ENCODE measurements at places on chromosomes 5 and 9.

DNA sequence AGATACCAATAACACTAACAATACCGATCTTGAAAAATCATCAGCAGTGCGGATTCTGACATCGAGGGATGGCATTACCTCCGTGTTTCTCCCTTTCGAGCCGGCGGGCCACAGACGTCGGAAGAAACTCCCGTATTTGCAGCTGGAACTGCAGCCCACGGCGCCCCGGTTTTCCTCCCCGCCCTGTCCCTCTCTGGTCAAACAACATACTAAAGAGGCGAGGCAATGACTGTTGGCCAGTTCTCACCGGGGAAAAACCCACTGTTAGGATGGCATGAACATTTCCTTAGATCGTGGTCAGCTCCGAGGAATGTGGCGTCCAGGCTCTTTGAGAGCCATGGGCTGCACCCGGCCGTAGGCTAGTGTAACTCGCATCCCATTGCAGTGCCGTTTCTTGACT lies 32.8 kb downstream of the OLFM1 start:
- H3K4me1 ChIP-seq = no peaks in the 10 kb centered on the region
- H3K36me3 ChIP-seq = no peaks in the 10 kb centered on the region

GRCh38 chr5:133366438-133366837 lies 245.9 kb downstream of the FSTL4 start:
- H3K27ac ChIP-seq = no peak overlapping the region
- no peak overlapping the region for H3K4me3 ChIP-seq
- peaks cover 42% of the 10 kb centered on the region for H3K27me3 ChIP-seq
- DNase-seq = no peak
- H3K36me3 ChIP-seq = no peaks in the 10 kb centered on the region

DNA sequence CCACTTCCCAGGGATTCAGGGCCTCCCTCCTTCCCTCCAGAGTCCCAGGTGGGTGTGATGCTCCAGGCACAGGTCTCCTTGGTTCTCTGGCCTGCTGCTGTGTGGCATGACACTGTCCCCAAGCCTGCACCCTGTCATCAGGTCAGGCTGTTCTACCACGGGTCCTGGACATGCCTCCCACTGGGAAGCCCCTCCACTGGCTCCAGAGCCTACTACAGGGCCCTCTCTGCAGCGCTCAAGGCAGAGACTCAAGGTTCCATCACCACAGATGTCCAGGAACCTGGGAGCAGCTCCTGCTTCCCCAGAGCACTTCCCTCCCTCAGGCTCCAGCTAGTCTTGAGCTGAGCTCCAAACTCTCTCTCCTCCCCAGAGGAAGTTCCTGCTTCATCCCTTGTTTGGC lies 237.3 kb downstream of the PBX3 start:
- DNase-seq = no peak
- H3K27ac ChIP-seq = no peak overlapping the region
- H3K4me1 ChIP-seq = no peaks in the 10 kb centered on the region
- peaks cover 7% of the 10 kb centered on the region for H3K36me3 ChIP-seq
- peaks cover 26% of the 10 kb centered on the region for H3K27me3 ChIP-seq

GRCh38 chr9:88197781-88198340 lies 59.6 kb upstream of the SPATA31C2 start:
- no peaks in the 10 kb centered on the region for H3K4me1 ChIP-seq
- H3K4me3 ChIP-seq = no peak overlapping the region
- peaks cover 56% of the 10 kb centered on the region for H3K27me3 ChIP-seq
- H3K36me3 ChIP-seq = no peaks in the 10 kb centered on the region
- DNase-seq = no peak

DNA sequence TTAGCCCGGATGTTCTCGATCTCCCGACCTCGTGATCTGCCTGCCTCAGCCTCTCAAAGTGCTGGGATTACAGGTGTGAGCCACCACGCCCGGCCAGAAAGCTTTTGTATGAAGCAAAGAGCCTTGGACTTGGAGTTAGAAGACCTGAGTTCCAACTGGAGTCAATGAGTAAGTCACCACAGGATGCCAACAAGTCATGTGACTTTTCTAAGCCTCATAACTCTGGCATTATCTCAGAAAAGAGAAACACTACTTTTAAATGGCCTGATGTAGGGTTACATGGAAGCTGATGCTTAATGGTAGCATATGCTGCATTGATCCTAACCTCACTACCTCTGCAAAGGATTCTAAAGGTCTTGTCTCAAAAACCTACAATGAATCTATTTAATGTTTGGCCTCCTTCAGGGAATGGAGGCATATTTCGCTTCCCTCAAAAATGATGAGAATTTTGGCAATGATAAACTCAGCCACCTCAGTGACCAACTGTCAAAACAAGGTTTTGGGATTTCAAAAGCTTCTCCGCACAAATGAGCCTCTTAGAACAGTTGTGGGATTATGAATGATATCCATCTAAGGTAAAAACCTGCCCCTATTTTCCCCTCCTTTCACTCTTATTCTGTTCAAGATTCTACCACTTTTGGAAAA lies 236.8 kb downstream of the ACTL7B start:
- H3K4me3 ChIP-seq = no peak overlapping the region
- H3K36me3 ChIP-seq = no peaks in the 10 kb centered on the region
- H3K4me1 ChIP-seq = no peaks in the 10 kb centered on the region
- H3K27me3 ChIP-seq = no peaks in the 10 kb centered on the region
- H3K27ac ChIP-seq = no peak overlapping the region

- peak overlapping the region; percentile 46 for H3K4me3 ChIP-seq
- peaks cover 64% of the 10 kb centered on the region for H3K27me3 ChIP-seq
- no peak overlapping the region for H3K27ac ChIP-seq
- no peaks in the 10 kb centered on the region for H3K4me1 ChIP-seq
- H3K36me3 ChIP-seq = no peaks in the 10 kb centered on the region
Observed at GRCh38 chr5:171336521-171337209, 27.6 kb downstream of the TLX3 start.

DNA sequence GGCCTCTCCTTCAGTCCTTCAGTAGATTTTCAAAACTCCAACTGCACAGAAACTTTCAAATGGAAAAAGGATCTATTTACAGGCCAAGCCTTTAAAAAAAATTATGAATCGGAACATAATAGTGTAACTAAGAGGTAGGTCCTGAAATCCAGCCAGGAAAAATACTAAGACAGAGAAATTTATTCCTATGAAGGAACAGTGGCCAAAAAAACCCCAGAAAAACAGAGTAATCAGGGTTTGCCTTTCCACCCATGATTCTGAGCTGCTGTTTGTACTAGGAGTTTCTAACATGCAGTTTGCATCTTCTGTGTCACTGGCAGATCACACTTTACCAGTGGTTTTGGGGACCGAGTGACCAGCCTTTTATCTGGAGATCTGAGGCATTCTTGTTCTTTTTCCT lies 93.1 kb upstream of the TMED7 start:
- H3K4me3 ChIP-seq = no peak overlapping the region
- no peak for DNase-seq

GRCh38 chr9:27888661-27889295 lies 315.5 kb upstream of the C9orf72 start:
- DNase-seq = no peak
- no peak overlapping the region for H3K27ac ChIP-seq
- H3K36me3 ChIP-seq = no peaks in the 10 kb centered on the region
- no peaks in the 10 kb centered on the region for H3K27me3 ChIP-seq

GRCh38 chr9:95570646-95571045 lies 53.9 kb upstream of the PTCH1 start:
- H3K27ac ChIP-seq = no peak overlapping the region
- peaks cover 10% of the 10 kb centered on the region for H3K4me1 ChIP-seq
- H3K36me3 ChIP-seq = peaks cover 3% of the 10 kb centered on the region
- no peak overlapping the region for H3K4me3 ChIP-seq
- DNase-seq = no peak
- peaks cover 46% of the 10 kb centered on the region for H3K27me3 ChIP-seq

- peak overlapping the region; percentile 79 for H3K27ac ChIP-seq
- H3K4me1 ChIP-seq = peaks cover 20% of the 10 kb centered on the region
- H3K36me3 ChIP-seq = peaks cover 7% of the 10 kb centered on the region
- peaks cover 15% of the 10 kb centered on the region for H3K27me3 ChIP-seq
- no peak for DNase-seq
Observed at GRCh38 chr9:133705576-133705975, 32.6 kb downstream of the SARDH start.

- no peak overlapping the region for H3K4me3 ChIP-seq
- no peak overlapping the region for H3K27ac ChIP-seq
- H3K36me3 ChIP-seq = no peaks in the 10 kb centered on the region
- DNase-seq = no peak
- no peaks in the 10 kb centered on the region for H3K4me1 ChIP-seq
Observed at GRCh38 chr5:127423173-127423798, 94.2 kb upstream of the PRRC1 start.

- no peak overlapping the region for H3K4me3 ChIP-seq
- no peak overlapping the region for H3K27ac ChIP-seq
- H3K4me1 ChIP-seq = no peaks in the 10 kb centered on the region
- no peak for DNase-seq
- no peaks in the 10 kb centered on the region for H3K27me3 ChIP-seq
Observed at GRCh38 chr9:108209132-108209685, 646.6 kb downstream of the ACTL7B start.

- H3K36me3 ChIP-seq = peaks cover 3% of the 10 kb centered on the region
- H3K4me1 ChIP-seq = no peaks in the 10 kb centered on the region
- no peaks in the 10 kb centered on the region for H3K27me3 ChIP-seq
- H3K27ac ChIP-seq = no peak overlapping the region
Observed at GRCh38 chr9:111356481-111357244, 26.6 kb upstream of the OR2K2 start.

GRCh38 chr9:107620801-107621200 lies 131.2 kb upstream of the KLF4 start:
- H3K36me3 ChIP-seq = no peaks in the 10 kb centered on the region
- H3K4me1 ChIP-seq = no peaks in the 10 kb centered on the region
- no peaks in the 10 kb centered on the region for H3K27me3 ChIP-seq

DNA sequence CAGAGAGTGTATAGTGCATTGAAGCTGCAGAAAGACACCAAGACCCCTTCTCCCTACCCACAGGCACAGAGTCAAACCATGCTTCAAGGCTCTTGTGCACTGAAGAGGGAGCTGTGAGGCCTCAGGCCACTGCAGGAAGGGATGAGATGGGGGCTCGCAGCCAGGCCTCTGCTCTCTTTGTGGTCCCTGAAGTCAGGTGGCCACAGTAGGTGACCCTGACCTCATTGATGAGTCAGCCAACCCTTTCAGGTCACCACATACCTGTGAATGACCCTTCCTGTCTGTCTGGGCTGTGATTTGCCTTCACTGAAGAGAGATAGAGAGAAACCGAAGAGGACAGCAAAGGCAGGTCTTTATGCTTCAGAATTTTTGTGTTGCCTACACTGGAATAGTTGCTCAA lies 372.1 kb downstream of the ACTL7B start:
- H3K4me3 ChIP-seq = no peak overlapping the region
- H3K27ac ChIP-seq = no peak overlapping the region
- H3K36me3 ChIP-seq = no peaks in the 10 kb centered on the region
- H3K4me1 ChIP-seq = no peaks in the 10 kb centered on the region
- no peak for DNase-seq

GRCh38 chr5:56080375-56081052 lies 85.8 kb upstream of the IL6ST start:
- H3K27me3 ChIP-seq = peaks cover 12% of the 10 kb centered on the region
- no peak overlapping the region for H3K4me3 ChIP-seq
- H3K36me3 ChIP-seq = no peaks in the 10 kb centered on the region
- H3K4me1 ChIP-seq = peaks cover 5% of the 10 kb centered on the region

GRCh38 chr5:19496056-19496455 lies 491.9 kb downstream of the CDH18 start:
- H3K36me3 ChIP-seq = no peaks in the 10 kb centered on the region
- H3K4me3 ChIP-seq = no peak overlapping the region
- H3K27ac ChIP-seq = no peak overlapping the region

GRCh38 chr9:85483208-85483607 lies 258.5 kb downstream of the AGTPBP1 start:
- no peaks in the 10 kb centered on the region for H3K4me1 ChIP-seq
- H3K4me3 ChIP-seq = no peak overlapping the region
- DNase-seq = no peak
- no peak overlapping the region for H3K27ac ChIP-seq

GRCh38 chr5:137142764-137143605 lies 356.1 kb downstream of the SPOCK1 start:
- H3K27ac ChIP-seq = no peak overlapping the region
- H3K36me3 ChIP-seq = no peaks in the 10 kb centered on the region
- DNase-seq = no peak
- H3K4me3 ChIP-seq = no peak overlapping the region

DNA sequence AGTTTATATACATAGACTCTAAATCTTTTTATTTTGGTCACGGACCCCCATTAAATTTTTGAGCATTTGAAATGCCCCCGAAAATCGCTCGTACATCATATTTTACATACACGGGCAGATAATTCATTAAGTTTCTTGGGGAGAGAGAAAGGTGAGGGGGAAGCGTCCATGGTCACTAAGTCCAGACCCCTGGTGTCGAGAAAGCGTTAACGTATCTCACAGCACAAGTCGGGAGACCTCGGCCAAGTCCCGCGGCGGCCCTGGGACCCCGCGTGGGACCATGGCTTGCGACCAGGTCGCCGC lies 794 bp downstream of the PTBP3 start:
- H3K4me1 ChIP-seq = peaks cover 48% of the 10 kb centered on the region
- H3K27ac ChIP-seq = peak overlapping the region; percentile 94
- H3K27me3 ChIP-seq = no peaks in the 10 kb centered on the region
- peaks cover 25% of the 10 kb centered on the region for H3K36me3 ChIP-seq

GRCh38 chr5:169970911-169971765 lies 9.2 kb downstream of the INSYN2B start:
- H3K27ac ChIP-seq = peak overlapping the region; percentile 44
- DNase-seq = no peak
- no peak overlapping the region for H3K4me3 ChIP-seq
- no peaks in the 10 kb centered on the region for H3K27me3 ChIP-seq

DNA sequence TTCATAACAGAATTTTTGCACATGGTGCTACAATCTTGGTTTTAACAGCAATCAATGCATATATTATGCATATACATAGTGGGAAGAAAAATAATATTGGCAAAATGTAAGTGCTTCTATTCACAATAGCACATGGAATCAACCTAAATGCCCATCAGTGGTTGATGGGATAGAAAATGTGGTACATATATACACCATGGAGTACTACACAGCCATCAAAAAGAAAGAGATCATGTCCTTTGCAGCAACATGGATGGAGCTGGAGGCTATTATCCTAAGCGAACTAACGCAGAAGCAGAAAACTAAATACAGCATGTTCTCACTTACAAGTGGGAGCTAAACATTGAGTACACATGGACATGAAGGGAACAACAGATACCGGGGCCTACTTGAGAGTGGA lies 37.2 kb upstream of the TLX3 start:
- no peaks in the 10 kb centered on the region for H3K4me1 ChIP-seq
- H3K4me3 ChIP-seq = no peak overlapping the region

- DNase-seq = no peak
- no peaks in the 10 kb centered on the region for H3K27me3 ChIP-seq
- H3K4me3 ChIP-seq = no peak overlapping the region
- peaks cover 3% of the 10 kb centered on the region for H3K4me1 ChIP-seq
- no peak overlapping the region for H3K27ac ChIP-seq
- H3K36me3 ChIP-seq = peaks cover 18% of the 10 kb centered on the region
Observed at GRCh38 chr9:114643896-114644295, 13.7 kb downstream of the TEX53 start.

- no peak overlapping the region for H3K4me3 ChIP-seq
- no peak for DNase-seq
- H3K36me3 ChIP-seq = no peaks in the 10 kb centered on the region
- no peaks in the 10 kb centered on the region for H3K4me1 ChIP-seq
Observed at GRCh38 chr5:71809446-71809845, 90.4 kb downstream of the CARTPT start.

Data from effector memory CD8-positive, alpha-beta T cell (primary cell).